ENCODE measurements at places on chromosomes 12 and 14. TPM values are rescaled to one million over a fixed set of nuclear protein-coding genes. Genes with fewer than 3 reads are reported as not detected.
A peak's percentile ranks its signal among the peaks of the same experiment; 100 is the strongest.

GRCh38 chr14:87630846-87631245 lies 362.1 kb downstream of the GALC start:
- no peak overlapping the region for H3K27ac ChIP-seq
- no peaks in the 10 kb centered on the region for H3K4me1 ChIP-seq
- H3K36me3 ChIP-seq, result no peaks in the 10 kb centered on the region

- no peak overlapping the region for H3K4me3 ChIP-seq
- no peak for DNase-seq
- no peaks in the 10 kb centered on the region for H3K27me3 ChIP-seq
- no peak overlapping the region for H3K27ac ChIP-seq
- no peaks in the 10 kb centered on the region for H3K4me1 ChIP-seq
- peaks cover 7% of the 10 kb centered on the region for H3K36me3 ChIP-seq
Observed at GRCh38 chr12:106369624-106370346, 12.2 kb downstream of the POLR3B start.

DNA sequence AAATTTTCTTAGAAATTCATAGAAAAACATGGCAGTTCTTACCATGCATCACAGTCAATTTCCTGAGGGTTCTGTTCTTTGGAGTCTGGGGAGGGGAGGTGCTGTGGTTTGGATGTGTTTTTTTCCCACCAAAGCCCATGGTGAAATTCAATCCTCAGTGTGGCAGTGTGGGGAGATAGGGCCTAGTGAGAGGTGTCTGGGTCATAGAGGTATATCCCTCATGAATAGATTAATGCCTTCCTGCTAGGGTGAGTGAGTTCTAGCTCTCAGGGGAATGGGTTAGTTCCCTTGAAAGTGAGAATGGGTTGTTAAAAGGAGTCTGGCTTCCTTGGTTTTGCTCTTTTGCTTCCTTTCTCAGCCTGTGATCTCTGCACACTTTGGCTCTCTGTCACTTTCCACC lies 277.8 kb downstream of the APAF1 start:
- peaks cover 13% of the 10 kb centered on the region for H3K27me3 ChIP-seq
- DNase-seq, result no peak
- H3K4me3 ChIP-seq, result no peak overlapping the region
- no peak overlapping the region for H3K27ac ChIP-seq
- H3K36me3 ChIP-seq, result no peaks in the 10 kb centered on the region

GRCh38 chr12:15808250-15808649 lies 19.1 kb upstream of the EPS8 start:
- H3K4me3 ChIP-seq, result no peak overlapping the region
- H3K4me1 ChIP-seq, result no peaks in the 10 kb centered on the region
- H3K27ac ChIP-seq, result no peak overlapping the region
- H3K27me3 ChIP-seq, result peaks cover 3% of the 10 kb centered on the region

DNA sequence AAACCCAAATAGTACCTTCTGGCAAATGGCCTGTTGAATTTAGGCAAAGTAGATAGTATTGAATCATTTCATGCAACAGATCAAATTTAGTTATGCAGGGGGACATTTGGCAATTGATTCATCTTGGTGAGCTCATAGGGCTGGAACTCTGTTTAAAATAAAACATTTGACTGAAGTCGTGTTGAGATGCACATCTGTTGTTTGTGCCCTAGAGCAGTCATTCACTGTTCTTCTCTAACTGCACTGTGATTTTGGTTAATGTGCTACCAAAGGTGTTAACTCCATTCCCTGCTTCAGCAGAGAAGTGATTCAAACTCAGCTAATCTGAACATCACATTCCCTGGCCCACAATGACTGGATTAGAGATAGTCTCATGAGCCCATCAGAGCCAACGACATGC lies 44.0 kb upstream of the CSRP2 start:
- no peaks in the 10 kb centered on the region for H3K36me3 ChIP-seq
- peaks cover 6% of the 10 kb centered on the region for H3K27me3 ChIP-seq
- H3K4me3 ChIP-seq, result no peak overlapping the region
- no peak overlapping the region for H3K27ac ChIP-seq
- DNase-seq, result no peak

- H3K4me1 ChIP-seq, result peaks cover 32% of the 10 kb centered on the region
- no peaks in the 10 kb centered on the region for H3K36me3 ChIP-seq
- H3K27ac ChIP-seq, result no peak overlapping the region
- H3K4me3 ChIP-seq, result peak overlapping the region; percentile 43
Observed at GRCh38 chr12:27807063-27807703, 27.1 kb upstream of the MANSC4 start.

DNA sequence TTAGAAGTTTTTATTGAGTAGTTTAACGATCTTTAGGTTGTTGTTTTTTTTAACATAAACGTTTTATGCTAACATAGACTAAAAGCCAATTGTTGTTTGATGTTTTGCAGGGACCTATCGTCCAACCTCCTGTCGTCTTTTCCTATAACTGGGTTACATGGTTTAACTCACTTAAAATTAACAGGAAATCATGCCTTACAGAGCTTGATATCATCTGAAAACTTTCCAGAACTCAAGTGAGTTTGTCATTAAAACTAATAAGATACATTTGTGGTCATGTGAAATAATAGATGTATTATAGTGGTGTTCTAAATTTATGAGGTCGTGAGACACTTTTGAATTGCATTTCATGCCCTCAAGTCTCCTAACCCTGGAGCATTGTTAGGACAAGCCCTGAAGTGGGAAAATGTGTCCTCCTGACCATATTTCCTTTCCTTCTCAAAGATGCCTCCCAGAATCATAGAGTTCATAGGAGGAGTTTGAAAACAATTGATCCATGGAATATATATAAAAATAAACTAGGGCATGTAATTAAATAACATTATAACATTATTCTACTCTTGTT lies 84.9 kb downstream of the ZFC3H1 start:
- no peak for DNase-seq
- no peaks in the 10 kb centered on the region for H3K4me1 ChIP-seq

- no peak overlapping the region for H3K27ac ChIP-seq
- no peak for DNase-seq
- no peaks in the 10 kb centered on the region for H3K4me1 ChIP-seq
- H3K36me3 ChIP-seq, result peaks cover 16% of the 10 kb centered on the region
- H3K27me3 ChIP-seq, result no peaks in the 10 kb centered on the region
Observed at GRCh38 chr14:23481362-23481970, 12.0 kb downstream of the NGDN start.

- H3K36me3 ChIP-seq, result no peaks in the 10 kb centered on the region
- no peak for DNase-seq
- no peak overlapping the region for H3K27ac ChIP-seq
- H3K27me3 ChIP-seq, result no peaks in the 10 kb centered on the region
- H3K4me3 ChIP-seq, result no peak overlapping the region
- H3K4me1 ChIP-seq, result peaks cover 5% of the 10 kb centered on the region
Observed at GRCh38 chr12:98420461-98420860, 94.9 kb upstream of the TMPO start.

GRCh38 chr12:101305226-101305779 lies 25.4 kb downstream of the UTP20 start:
- H3K4me3 ChIP-seq, result no peak overlapping the region
- no peaks in the 10 kb centered on the region for H3K4me1 ChIP-seq
- H3K27ac ChIP-seq, result no peak overlapping the region
- no peak for DNase-seq

DNA sequence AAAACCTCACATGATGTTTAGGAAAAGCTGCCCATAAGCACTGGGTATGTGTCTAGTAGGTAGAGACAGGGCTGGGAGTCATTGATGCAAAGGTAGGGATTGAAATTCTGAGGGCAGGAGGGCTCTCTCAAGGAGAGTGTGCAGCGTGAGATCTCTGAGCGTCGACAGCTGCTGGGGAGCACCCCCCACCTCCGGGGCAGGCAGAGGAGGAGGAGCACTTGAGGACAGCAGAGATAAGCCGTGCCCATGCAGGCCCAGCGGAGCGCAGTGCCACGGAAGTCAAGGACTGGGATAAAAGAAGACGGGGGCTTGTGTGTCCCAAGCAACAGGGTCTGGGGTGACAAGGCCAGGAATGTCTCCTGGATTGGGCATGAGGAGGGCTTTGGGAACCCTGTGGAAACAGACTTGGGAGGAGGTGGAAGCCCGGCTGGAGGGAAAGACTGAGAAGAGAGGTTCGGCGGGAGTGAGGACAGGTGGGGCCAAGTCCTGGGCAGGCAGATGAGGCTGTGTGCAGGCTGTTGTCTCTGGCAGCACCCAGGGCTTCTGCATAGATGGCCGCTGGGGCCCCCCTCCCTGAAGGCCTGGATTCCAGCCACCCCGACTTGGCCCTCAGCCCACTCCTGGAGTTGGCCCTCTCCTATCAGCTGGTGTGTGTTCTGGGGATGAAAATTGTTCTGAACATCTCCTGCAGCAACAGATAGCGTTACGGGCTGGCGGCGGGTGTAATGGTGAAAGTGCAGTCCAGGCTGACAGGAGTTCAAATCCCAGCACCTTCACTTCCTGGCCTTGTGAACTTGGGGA lies 1.9 kb downstream of the CACNA2D4 start:
- no peak for DNase-seq
- no peak overlapping the region for H3K27ac ChIP-seq
- H3K4me1 ChIP-seq, result peaks cover 18% of the 10 kb centered on the region
- H3K4me3 ChIP-seq, result no peak overlapping the region
- H3K27me3 ChIP-seq, result peaks cover 12% of the 10 kb centered on the region

- H3K4me1 ChIP-seq, result peaks cover 44% of the 10 kb centered on the region
- H3K27ac ChIP-seq, result no peak overlapping the region
- no peak for DNase-seq
Observed at GRCh38 chr14:92610849-92611271, 97.3 kb downstream of the RIN3 start.

TRHDE gene
- not detected for total RNA-seq

IFT81 gene
- 1.4 TPM for total RNA-seq

ETV6 gene
- total RNA-seq, result 110 TPM

GPR162 gene
- 0.93 TPM for total RNA-seq

SLCO1B3 gene
- total RNA-seq, result not detected

SYNE2 gene
- total RNA-seq, result 32.3 TPM

PTCSC3 gene
- total RNA-seq, result not detected

MMP14 gene
- total RNA-seq, result 1.4 TPM

Measured in activated T-cell treated with anti-CD3 and anti-CD28 coated beads, Interleukin-2, amount 50 U/mL, for 72 hours (primary cell).